ENCODE measurements at places on chromosomes 16 and 17.

GRCh38 chr17:13775450-13775849 lies 173.7 kb upstream of the HS3ST3A1 start:
- no peak for DNase-seq

GRCh38 chr17:48551214-48551555 lies 6.3 kb upstream of the HOXB2 start:
- no peak for DNase-seq

DNA sequence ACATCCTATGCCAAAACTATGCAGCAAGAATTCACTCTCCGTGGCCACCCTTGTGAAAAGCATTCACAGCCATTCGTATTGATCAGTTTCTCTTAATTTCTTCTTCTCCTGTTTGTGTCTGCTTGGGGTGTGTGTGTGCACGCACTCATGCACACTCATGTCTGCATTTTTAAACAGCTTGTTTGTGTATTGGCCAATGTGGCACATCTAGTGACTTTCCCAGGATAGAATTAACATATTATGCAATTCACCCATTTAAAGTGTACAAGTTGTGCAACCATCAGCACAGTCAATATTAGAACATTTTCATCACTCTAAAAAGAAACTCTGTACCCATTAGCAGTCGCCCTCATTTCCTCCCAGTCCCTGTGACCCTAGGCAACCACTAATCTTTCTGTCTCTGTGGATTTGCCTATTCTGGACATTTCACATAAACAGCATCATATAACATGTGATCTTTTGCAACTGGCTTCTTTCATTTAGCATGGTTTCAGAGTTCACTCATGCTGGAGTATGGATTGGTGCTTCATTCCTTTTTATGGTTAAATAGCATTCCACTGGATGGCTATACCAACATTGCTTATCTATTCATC lies 20.1 kb downstream of the IRX3 start:
- no peak for DNase-seq

DNA sequence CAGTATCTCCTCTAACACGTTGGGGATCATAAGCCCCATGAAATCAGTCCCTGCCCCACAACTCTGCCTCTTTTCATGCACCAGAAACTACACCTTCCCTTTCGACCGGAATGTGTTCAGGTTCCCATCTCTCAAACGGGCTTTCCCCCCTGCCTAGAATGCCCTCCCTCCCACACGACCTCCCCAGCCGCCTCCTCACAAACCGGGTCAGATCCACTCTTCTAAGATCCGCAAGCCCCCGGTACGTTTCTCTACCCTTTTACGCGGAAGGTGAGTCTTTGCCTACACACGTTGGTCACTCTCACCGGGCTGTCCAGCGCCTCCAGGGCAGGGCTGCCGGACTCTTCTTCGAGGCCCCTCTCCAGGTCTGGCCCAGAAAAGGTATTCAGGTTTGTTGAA lies 708 bp downstream of the DHX33 start:
- DNase-seq, result no peak

GRCh38 chr17:32136856-32137255 lies 5.4 kb upstream of the RHOT1 start:
- no peak for DNase-seq

All from stimulated activated CD8-positive, alpha-beta memory T cell treated with anti-CD3 and anti-CD28 coated beads, Interleukin-15, amount 100 ng/mL, for 1 hour (primary cell).